ENCODE measurements at places on chromosomes 5 and 9. TPM values are rescaled to one million over a fixed set of nuclear protein-coding genes. Genes with fewer than 3 reads are reported as not detected.

DNA sequence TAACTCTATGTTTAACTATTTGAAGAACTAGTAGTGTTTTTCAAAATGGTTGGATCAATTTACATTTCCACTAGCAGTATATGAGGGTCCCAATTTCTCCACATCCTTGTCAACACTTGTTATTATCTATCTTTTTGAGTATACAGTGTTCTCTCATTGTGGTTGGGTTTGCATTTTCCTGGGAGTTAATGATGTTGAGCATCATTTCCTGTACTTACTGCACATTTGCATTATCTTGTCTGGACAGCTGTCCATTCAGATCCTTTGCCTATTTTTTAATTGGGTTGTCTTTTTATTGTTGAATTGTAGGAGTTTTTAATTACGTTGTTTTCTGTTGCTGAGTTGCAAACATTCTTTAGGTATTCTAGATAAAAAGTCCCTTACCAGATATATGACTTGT is 103.4 kb upstream of the LRRTM2 start:
- DNase-seq, result no peak

- no peak for DNase-seq
These were observed 63.0 kb upstream of the TAF11L2 start for GRCh38 chr5:17434982-17435381.

GRCh38 chr5:51449026-51449425 is 65.8 kb downstream of the ISL1 start:
- DNase-seq, result no peak

GRCh38 chr5:107474361-107474715 is 196.4 kb downstream of the EFNA5 start:
- no peak for DNase-seq

DNA sequence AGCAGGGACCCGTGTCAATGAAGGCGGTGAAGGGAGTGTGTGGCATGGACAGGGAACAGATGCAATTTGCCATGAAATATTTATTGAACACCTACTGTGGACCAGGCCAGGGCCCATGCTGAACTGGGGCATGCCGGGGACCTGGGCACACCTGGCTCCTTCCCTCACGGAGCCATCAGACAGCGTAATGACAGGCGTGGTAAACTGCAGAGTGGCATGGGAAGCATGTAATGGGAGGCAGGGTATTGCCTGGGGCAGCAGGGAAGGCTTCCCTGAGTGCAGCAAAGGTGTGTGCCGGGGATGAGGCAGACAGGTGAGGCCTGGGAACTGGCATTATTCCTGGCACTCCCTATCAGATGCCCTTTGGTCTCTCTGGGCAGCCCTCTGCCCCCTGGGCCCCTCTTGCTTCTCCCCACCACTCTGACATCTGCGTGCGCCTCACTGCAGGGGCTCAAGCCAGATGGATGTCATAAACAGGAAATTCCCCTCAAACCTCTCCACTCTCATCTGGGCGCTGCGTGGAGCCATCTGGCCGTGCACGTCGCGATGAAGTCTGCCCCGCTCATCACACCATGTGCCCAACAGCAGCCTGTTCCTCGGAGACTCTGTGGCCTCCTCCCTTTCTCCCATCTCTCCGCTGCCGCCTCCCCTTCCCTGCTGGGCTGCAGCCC is 67.6 kb downstream of the HMCN2 start:
- no peak for DNase-seq

DNA sequence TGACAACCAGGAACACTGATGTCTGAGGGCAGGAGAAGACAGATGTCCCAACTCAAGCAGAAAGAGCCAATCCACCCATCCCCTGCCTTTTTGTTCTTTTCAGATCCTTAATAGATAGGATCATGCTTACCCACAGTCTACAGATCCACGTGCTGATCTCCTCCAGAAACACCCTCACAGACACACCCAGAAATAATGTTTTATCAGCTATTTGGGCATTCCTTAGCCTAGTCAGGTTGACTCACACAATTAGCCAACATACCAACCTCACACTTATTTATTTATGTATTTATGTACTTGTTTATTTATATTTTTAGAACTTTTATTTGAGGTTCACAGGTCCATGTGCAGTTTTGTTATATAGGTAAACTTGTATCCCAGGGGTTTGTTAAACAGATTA is 151.5 kb upstream of the IL12B start:
- DNase-seq, result no peak

DNA sequence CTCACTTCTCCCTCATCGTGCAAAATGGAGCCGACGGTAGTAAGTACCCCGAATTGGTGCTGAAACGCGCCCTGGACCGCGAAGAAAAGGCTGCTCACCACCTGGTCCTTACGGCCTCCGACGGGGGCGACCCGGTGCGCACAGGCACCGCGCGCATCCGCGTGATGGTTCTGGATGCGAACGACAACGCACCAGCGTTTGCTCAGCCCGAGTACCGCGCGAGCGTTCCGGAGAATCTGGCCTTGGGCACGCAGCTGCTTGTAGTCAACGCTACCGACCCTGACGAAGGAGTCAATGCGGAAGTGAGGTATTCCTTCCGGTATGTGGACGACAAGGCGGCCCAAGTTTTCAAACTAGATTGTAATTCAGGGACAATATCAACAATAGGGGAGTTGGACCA is 979 bp downstream of the PCDHGA12 start:
- no peak for DNase-seq

- no peak for DNase-seq
These were observed 25.2 kb downstream of the GIN1 start for GRCh38 chr5:103094737-103095136.

DNA sequence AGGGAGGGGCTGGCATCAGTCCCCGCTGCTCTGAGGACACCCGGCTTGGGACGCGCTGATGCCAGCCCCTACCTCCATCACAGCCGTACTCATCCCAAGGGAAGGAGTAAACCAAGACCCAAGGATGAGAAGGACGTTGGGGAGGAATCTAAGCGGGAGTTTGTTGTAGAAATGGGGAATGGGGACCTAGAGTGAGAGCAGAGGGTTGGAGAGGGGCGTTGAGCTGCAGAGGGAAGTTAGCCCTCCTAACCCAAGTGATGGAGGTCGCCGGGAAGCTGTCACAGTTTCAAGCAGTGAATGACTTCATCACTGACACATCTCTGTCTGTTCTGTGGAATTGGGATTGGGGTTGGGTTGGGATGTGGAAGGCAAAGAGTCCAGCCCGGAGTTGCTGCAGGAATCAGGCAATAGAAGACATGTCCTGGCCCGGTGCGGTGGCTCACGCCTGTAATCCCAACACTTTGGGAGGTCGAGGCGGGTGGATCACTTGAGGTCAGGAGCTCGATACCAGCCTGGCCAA is 759 bp upstream of the SUSD1 start:
- no peak for DNase-seq

The NKD2 gene
- 20.4 TPM for total RNA-seq

The TMEM215 gene
- total RNA-seq, result not detected
